Mucosa of descending colon (tissue), 3 donors: ENCODE measurements at places on chromosomes 4 and X.
A peak's percentile ranks its signal among the peaks of the same experiment; 100 is the strongest.

DNA sequence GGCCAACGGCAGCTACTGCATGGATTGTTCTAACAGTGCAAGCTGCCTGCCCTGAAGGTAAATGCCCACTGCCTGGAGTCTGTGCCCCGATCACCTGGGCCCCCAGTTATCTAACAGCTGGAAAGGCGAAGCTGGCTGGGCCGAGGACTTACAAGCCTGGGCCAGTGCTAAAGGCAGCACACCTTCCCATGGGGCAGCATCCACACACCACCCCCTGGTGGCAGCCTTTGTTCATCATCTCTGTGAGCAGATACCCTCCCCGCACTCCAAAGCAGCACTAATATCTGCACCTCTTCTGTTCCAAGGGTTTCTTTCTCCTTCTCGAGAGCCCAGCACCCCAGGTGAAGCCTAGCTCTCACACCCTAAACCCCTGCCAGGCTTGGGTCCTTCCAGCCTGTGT, 7.6 kb downstream of the SLC2A9 start:
- DNase-seq, result peak; percentile 90

DNA sequence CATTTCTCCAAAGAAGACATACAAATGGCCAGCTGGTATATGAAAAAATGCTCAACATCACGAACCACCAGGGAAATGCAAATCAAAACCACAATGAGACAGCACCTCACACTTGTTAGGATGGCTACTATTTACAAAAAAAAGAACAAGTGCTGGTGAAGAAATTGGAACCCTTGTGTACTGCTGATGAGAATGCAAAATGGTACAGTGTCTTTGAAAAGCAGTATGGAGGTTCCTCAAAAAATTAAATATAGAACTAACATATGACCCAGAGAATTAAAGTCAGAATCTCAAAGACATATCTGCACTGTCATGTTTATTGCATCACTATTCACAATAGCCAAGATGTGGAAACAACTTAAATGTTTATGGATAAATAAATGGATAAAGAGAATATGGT, 20.9 kb downstream of the PAGE4 start:
- no peak for DNase-seq

DNA sequence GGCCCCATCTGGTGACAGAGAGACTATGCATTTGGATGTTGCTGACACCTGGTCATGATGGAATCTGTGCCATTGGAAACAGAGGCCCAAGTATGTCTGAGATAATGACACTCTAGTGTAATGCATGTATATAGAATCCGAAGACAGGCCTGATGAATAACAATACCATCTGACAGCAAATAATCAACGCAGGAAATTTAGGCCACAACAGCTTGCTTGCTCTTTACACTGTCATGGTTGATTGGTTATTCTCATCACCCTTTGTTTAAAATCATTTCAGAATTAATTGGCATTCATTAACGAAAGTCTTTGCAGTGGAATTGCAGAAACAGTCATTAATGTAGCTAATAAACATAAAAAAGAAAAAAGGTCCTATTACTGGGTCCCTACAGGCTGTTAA, 194.8 kb downstream of the AFF2 start:
- no peak for DNase-seq

DNA sequence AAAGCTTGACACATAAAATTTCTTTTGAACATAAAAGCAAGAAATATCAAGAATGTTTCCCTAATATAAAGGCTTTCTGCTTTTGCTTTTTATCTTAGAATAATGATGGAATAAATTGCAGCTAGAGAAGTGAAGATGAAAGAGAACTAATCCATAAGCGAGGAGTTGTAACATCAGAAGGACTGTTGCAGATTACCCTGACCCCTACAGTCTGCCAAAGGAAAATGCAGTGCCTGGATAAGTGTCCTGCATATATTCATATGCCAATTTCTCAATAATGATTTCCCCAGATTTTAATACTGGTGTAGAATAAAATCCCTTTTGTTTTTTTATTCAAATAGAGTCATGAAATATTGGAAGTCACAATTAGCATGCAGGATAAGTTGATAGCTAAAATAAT, 115.9 kb downstream of the MAGEC2 start:
- no peak for DNase-seq

GRCh38 chr4:89298788-89299152, 8.8 kb downstream of the GPRIN3 start:
- DNase-seq, result no peak

- no peak for DNase-seq
Measured at GRCh38 chr4:172691552-172691951, 477.1 kb upstream of the GALNT7 start.

GRCh38 chr4:121484633-121485032, 103.8 kb upstream of the QRFPR start:
- no peak for DNase-seq

DNA sequence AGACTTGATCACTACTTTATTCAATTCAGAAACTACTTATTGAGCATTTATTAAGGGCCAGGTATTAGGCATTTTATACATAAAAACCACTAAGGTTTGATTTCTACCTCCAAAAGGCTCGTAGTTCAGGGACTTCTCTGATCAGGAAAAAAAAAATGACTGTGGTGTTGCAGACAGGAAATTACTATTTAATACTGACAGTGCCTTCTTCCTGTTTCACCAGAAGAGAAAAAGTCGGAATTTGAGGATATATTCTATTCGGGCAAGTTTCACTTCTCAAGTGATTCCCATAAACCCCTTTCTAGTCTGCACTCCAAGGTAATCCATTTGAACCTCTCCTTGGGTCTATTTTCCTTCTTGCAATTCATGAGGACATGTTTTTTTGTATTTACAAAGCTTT, 15.3 kb upstream of the TASL start:
- no peak for DNase-seq

DNA sequence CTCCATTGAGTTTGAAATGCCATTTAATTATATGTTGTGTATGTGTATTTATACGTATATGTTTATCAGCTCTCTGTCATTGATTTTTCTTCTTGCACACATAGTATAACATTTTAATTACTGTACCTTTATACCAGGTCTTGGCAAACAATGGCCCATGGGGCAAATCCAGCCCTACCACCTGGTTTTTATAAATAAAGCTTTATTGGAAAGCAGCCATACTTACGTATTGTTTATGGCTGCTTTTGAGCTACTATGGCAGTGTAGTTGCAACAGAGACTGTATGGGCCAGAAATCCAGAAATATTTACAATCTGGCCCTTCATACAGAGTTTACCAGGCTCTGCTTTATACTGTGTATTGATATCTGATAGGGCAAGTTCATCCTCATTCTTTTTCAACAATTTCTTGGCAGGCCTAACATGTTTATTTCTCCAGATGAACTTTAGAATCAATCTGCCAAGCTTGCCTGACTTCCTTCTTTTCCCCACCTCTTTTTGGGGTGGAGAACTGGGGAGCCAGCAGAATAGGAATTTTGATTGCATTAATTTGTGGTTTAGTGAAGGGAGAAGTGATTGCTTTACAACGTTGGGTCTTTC, 15.8 kb downstream of the DCUN1D4 start:
- DNase-seq, result no peak

DNA sequence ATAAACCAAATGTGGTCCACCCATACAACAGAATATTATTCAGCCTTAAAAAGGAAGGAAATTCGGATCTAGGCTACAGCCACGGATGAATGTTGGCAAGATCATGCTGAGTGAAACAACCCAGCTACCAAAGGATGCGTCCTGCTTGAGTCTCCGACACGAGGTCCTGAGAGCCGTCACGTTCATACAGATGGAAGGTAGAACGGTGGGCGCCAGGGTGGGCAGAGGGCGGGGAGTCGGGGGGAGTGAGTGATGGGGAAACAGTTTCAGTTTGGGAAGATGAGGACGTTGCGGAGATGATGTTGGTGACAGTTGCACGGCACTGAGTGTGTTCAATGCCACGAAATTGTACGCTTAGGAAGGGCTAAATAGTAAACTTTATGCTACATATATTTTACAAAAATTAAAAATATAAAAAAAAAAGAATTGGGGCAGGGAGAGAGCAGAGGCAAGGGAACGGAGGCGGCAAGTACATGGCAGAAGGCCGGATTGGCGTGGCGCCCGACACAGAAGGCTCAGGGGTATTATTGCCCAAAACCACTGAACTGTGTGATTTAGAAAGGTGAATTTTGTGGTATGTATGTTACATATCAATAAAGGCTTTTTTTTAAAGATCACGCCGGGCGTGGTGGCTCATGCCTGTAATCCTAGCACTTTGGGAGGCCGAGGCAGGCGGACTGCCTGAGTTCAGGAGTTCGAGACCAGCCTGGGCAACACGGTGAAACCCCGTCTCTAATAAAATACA, 14.8 kb upstream of the MXD4 start:
- no peak for DNase-seq

DNA sequence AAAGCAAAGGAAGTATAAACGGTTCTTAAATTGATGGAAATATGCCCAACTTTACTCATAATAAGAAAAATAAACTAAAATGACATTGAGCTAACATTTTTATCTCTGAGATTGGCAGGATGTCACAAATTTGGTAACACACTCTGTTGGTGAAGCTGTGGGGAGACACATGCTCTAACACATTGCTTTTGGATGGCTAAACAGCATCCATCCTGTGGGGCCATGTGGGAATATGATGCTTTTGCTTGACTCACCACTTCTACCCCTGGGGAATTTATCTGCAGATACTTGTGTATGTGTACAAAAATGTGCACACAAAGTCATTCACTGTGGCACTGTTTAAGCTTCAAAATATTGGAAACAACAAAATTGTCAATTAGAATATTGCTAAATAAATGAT, 100.2 kb downstream of the ANAPC4 start:
- no peak for DNase-seq

- DNase-seq, result no peak
Measured at GRCh38 chr4:163172647-163173046, 6.0 kb upstream of the NAF1 start.

DNA sequence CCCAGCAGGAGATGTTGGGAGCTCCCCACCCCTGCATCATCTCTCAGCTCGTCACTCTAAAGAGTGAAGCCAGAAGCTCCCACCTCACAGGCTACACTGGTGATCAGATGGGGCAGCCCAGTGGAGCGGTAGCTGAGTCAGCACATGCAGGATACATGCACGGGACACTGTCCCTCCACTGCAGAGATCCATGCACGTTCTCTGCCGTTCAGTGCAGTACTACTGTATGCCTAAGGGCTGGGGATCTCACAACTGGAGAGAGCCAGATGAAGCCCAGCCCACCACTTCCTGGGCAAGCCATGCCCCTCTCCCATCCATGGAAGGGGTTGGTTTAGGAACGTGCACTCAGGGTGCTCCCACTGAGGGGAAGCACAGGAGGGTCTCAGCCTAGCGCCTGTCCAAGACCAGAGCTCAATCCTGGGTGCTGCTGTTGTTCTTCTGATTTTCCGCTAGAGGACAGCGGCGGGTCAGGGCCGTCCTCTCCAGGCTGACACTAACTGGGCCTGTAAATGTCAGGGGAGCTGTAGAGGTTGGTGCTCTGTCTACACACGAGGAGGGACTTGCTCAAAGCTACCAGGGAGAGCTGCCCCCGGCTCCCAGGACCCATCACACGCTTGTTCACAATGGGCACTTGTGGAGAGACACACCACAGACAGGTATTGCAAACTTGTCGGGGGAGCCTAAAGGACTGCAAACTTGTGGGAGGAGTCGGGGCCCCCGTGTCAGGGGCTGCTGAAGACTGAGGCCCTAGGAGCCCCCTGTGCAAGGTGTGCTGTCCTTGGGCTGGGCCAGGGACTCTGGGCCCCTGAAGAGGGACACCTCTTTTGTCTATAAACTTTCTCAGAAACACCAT, 18.2 kb upstream of the ABLIM2 start:
- no peak for DNase-seq

DNA sequence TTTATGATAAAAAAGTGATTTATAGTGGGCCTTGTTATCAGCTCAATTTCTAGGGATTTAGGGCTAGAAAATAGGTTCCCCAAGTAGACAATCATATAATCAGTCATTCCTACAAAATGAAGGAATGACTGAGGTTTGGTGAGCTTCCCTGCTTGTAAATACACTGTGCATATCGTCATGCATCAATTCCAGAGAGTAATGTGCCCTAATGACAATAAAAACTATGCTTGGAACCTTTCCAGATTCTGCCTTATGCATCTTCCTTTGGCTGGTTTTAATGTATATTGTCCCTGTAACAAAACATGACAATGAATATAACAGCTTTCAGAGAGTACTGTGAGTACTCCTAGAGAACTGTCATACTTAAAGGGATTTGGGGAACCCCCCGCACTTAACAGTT, 1310.9 kb downstream of the PCDH7 start:
- no peak for DNase-seq

DNA sequence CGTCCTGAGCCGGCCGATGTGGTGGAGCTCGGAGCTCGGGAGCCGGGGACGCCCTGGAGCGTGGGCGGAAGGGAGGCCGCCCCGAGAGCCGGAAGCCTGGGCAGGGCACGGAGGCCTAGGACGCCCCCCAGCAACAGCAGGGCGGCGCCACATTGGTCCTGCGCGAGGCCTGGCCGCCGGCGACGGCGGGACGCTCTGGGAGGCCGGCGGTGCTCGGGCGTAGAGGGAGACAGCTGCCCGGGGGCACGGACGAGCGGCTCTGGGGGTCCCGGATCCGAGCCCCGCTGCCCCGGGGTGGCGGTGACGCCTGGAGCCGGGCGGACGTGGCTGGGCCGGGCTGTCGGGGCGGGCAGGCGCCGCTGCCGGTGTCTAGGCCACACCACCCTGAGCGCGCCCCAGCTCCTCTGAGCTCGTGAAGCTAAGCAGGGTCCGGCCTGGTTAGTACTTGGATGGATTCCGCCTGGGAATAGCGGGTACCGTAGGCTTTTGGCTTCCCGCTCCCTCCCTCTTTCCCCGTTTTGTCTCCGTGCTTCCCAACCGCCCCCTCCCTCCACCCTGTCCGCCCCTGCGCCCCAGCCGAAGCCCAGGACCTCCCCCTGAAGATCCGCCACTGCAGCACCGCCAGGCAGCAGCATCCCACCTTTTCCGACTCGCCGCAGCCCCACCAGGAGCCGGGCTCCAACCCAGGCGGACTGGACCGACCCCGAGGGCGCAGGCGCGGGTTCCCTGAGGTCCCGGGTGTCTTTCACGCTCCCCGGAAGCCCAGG, 12.1 kb downstream of the FRG2 start:
- DNase-seq, result no peak

DNA sequence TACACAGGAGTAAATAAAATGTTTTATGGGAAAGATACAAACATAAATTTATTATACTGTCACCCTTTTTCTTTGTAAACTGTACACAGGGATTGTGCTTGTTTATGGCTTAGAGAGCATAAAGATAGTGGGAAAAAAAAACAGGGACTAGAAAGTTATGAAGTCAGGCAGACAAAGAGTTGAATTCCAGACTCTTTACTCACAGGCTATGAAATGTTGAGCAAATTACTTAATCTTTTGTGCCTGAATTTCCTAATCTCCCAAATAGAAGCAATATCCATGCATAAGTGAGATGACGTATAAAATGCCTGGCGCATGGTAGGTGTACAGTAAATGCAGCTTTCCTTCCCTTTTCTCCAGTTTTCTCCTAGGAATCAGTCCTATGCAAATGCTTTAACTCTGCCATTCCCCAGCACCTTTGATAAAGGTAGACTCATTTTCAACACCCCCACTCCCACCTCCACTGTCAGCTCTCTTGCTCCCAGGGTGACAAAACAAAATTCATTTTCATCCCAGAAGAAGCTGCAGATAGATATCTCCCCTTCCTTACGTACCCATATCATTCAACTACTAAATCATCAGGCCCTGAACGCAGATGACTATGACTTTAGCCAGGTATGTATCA, 44.5 kb upstream of the BTC start:
- DNase-seq, result no peak
